ENCODE measurements at places on chromosomes 5 and 9. TPM values are rescaled to one million over a fixed set of nuclear protein-coding genes. Genes with fewer than 3 reads are reported as not detected.
A peak's percentile ranks its signal among the peaks of the same experiment; 100 is the strongest.

DNA sequence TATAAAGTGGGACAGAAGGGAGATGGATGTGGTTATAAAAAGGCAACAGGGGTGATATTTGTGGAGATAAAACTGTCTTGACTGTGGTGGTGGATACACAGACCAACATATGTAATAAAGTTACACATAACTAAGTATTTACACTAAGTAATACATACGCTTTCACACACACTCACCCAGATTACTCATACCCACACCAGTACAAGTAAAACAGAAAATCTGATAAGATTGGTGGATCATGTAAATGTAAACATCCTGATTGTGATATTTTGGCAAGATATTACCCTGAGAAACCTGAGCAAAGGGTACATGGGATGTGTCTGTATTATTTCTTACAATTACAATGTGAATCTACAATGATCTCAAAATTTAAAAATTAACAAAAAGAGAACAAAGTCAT, 53.3 kb upstream of the SLIT3 start:
- DNase-seq = no peak
- H3K4me1 ChIP-seq = peaks cover 33% of the 10 kb centered on the region
- no peak overlapping the region for H3K27ac ChIP-seq
- no peaks in the 10 kb centered on the region for H3K36me3 ChIP-seq

DNA sequence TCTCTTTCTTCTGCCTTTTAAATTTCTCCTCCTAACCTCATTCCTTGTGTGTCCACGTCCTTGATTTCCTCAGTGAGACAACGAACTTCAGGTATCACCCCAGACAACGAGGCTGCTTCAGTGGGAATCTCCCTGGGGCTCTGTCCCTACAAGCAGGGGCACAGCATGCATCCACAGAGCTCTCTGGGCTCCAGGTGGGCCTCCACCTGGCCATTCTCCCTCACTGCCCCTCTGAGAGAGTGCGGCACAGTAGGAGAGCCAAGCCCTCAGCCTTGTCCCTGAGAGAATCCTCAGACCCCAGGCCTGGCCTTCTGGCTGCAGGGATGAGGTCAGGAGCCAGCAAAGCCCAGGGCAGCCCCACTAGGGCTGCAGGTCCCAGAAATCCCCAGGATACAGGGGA, 105.3 kb downstream of the LHFPL2 start:
- no peaks in the 10 kb centered on the region for H3K27me3 ChIP-seq
- DNase-seq = peak; percentile 38
- peaks cover 67% of the 10 kb centered on the region for H3K4me1 ChIP-seq
- H3K4me3 ChIP-seq = no peak overlapping the region
- peak overlapping the region; percentile 57 for H3K27ac ChIP-seq

DNA sequence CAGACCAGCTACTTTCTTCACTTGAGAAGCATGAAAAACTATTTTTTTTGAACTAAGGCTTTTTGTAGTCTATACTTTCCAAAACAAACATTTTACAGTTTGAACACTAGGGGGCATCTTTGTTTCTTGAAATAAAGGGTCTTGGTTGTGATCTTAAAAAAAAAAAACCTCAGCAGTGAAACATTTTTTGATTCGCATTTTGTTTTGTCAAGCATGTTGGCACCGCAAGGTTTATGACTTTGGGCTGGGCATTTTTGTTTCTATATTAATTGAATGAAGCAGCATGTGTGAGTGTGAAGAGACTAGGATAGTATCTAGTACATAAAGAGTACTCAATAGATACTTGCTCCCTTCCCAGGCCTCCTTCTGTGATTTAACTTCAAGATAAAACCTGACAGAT, 31.6 kb upstream of the ACOT12 start:
- H3K36me3 ChIP-seq = peaks cover 8% of the 10 kb centered on the region
- DNase-seq = no peak
- H3K4me3 ChIP-seq = no peak overlapping the region
- no peak overlapping the region for H3K27ac ChIP-seq
- peaks cover 71% of the 10 kb centered on the region for H3K4me1 ChIP-seq
- no peaks in the 10 kb centered on the region for H3K27me3 ChIP-seq

DNA sequence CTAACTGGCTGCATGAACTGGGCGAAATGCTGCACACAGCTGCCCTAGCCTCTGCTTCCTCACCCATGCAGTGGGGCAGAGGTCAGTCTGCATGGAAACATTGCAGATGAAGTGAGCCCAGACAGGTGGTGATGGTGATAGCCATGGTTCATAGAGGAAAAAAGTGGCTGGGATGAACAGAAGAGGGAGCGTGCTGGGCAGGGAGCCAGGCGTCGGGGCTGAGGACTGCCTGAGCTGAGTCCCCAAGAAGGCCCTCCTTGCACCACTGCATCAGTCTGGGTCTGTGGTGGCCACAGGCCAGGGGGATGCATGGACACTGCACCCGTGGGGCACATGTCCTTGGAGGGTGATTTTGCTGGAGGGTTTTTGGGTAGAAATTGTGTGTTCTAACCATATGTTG, 80.5 kb downstream of the AMBP start:
- DNase-seq = peak; percentile 70
- peaks cover 15% of the 10 kb centered on the region for H3K36me3 ChIP-seq
- no peaks in the 10 kb centered on the region for H3K27me3 ChIP-seq
- no peak overlapping the region for H3K27ac ChIP-seq
- H3K4me3 ChIP-seq = no peak overlapping the region
- peaks cover 2% of the 10 kb centered on the region for H3K4me1 ChIP-seq

DNA sequence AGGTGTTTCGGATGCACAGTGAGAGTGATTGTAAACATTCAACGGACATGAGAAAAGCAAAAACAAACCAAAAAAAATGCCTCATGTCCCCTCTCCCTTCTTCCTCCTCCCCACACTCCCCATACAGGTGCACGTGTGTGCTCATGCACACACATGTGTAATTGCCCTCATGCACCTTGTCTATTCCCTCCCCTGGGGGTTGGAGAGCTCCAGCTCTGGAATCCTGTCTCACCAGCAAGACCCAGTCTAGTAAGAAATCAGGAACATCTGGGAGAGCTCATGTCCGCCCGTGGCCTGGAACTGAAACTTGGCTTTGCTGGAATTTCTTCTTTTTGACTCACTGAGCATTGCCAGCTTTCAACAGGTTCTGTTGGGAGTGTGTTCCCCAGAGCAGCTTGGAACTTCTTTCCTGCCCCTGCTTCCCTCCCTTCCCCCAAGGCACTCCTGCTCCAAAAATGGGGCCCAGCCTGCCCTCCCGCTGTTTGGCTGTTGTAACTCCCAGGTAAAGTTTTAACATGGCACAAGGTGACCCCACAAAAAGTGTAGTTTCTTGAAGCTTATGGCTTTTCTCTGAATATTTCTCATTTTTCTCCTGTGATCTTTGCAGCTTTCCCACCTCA, 190.1 kb downstream of the NR3C1 start:
- H3K27ac ChIP-seq = peak overlapping the region; percentile 27
- no peak overlapping the region for H3K4me3 ChIP-seq
- no peak for DNase-seq
- peaks cover 5% of the 10 kb centered on the region for H3K36me3 ChIP-seq

DNA sequence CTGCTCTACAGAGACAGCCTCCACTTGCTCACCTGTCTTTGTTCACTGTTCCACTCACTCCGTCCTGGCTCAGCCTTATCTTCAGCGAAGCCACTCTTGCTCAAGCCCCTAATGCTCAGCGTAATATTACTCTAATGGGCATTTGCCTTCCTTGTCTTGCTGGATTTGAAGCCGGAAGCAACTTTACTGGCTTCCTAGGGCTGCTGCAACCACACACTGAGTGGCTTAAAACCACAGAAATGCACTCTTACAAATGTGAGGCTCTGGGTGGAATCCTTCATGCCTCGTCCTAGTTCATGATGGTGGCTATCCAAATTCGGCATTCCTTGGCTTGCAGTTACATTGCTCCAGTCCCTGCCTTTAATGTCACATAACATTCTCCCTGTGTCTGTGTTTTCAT, 85.5 kb upstream of the MARCHF11 start:
- DNase-seq = no peak
- no peak overlapping the region for H3K4me3 ChIP-seq
- H3K36me3 ChIP-seq = no peaks in the 10 kb centered on the region
- no peaks in the 10 kb centered on the region for H3K4me1 ChIP-seq
- H3K27ac ChIP-seq = no peak overlapping the region

DNA sequence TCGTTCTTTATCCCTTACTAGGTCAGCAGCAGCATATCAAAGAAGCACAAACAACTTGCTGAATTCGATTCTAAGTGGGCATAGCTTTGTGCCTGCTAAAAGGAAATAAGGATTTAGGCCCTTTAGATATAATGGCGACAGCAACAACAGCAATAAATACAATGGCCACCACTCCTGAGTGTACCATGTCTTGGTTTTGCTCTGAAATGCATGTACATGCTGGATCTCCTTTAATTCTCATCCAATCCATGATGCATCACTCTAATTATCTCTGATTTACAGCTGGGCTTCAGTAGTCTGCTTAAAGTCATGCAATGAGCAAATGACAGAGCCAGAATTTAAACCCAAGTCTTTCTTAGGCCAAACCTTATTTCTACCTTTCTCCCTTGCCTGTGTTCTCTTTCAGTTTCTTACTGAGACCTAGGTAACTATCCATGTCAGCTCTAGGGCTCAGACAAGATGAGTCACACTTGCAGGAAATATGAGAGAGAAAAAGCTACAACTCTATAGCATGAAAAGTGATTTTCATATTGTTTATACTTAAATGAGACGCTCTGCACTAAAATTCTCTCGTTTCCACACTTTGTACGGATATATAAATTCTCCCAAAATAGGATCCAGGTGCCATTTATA, 111.8 kb downstream of the HMHB1 start:
- no peaks in the 10 kb centered on the region for H3K36me3 ChIP-seq
- H3K4me1 ChIP-seq = peaks cover 54% of the 10 kb centered on the region
- DNase-seq = no peak

- no peaks in the 10 kb centered on the region for H3K27me3 ChIP-seq
- DNase-seq = no peak
- peaks cover 8% of the 10 kb centered on the region for H3K4me1 ChIP-seq
- no peak overlapping the region for H3K27ac ChIP-seq
- H3K36me3 ChIP-seq = peaks cover under 1% of the 10 kb centered on the region
Observed at GRCh38 chr5:58071566-58071965, 388.3 kb downstream of the PLK2 start.

- no peak overlapping the region for H3K27ac ChIP-seq
- H3K4me3 ChIP-seq = no peak overlapping the region
- H3K4me1 ChIP-seq = no peaks in the 10 kb centered on the region
- DNase-seq = no peak
Observed at GRCh38 chr5:75265731-75266130, 29.1 kb upstream of the ANKRD31 start.

GRCh38 chr5:169268019-169268418, 32.9 kb downstream of the SLIT3 start:
- no peak for DNase-seq
- no peaks in the 10 kb centered on the region for H3K36me3 ChIP-seq

- no peak for DNase-seq
- no peak overlapping the region for H3K4me3 ChIP-seq
- H3K27me3 ChIP-seq = peaks cover 4% of the 10 kb centered on the region
- no peaks in the 10 kb centered on the region for H3K36me3 ChIP-seq
- no peak overlapping the region for H3K27ac ChIP-seq
Observed at GRCh38 chr5:151580239-151580638, 10.9 kb downstream of the FAT2 start.

GRCh38 chr5:88672644-88673252, 210.2 kb downstream of the MEF2C start:
- DNase-seq = no peak
- no peak overlapping the region for H3K4me3 ChIP-seq
- H3K36me3 ChIP-seq = no peaks in the 10 kb centered on the region

SUB1 gene
- 191 TPM for total RNA-seq

ANKRD34B gene
- total RNA-seq = not detected

KCNV2 gene
- not detected for total RNA-seq

SLC4A9 gene
- total RNA-seq = not detected
